ENCODE measurements at places on chromosomes 13 and 19. TPM values are rescaled to one million over a fixed set of nuclear protein-coding genes. Genes with fewer than 3 reads are reported as not detected.

- DNase-seq = no peak
Observed at GRCh38 chr13:38647312-38647711, 39.6 kb upstream of the FREM2 start.

DNA sequence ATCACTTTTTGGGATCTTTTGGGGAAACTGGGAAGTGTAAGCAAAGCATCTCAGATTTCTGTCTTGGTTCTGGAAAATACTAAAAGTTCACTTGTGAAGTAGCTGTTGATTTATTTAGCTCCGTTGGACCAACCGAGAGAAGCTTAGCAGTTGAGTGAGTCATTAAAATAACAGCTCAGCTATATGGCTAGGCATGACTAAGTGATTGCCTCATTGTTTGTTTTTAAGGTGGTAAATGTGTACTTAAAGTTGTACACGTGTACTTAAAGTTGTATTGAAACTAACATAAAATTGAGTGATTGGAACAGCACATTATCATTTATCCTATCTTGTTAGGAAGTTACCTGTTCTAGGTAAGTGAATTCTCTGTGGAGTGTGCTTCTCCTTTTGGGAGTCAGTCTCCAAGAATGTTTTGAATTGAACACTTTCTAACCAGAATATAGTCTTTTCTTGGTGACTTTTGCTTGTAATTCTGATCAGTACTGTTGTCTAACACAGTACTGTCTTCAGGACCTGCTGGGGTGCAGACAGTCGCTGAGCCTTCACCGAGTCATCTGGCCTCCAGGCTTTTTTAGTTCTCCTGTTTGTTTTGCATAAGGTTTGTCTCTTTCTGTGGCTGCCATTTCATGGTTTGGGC lies 2.9 kb upstream of the DCUN1D2 start:
- DNase-seq = peak; percentile 67

NACC1 gene
- 25.4 TPM for total RNA-seq

ZIC2 gene
- not detected for total RNA-seq

GRCh38 chr19:17610384-17610783 lies 54.9 kb downstream of the COLGALT1 start:
- DNase-seq = no peak

DNA sequence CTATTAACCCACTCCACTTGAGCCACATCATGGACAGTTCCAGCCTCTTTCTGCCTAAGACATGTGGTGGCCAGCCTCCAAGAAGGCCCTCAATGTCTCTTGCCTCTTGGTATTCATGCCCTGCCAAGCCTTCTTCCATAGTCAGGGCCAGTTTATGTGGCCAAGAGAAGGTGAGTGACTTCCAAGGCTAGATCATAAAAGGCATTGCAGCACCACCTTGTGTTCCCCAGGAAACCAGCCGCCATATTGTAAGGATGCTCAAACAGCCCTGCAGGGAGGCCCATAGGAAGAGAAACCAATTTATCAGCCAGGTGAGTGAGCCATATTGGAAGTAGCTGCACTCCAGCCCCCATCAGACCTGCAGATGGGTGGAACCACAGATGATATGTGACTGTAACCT lies 12.3 kb upstream of the DNMT1 start:
- DNase-seq = no peak

FBN3 gene
- 0.07 TPM for total RNA-seq

GRCh38 chr13:73025217-73026012 lies 33.4 kb upstream of the KLF5 start:
- DNase-seq = peak; percentile 38

PRDX2 gene
- total RNA-seq = 74.0 TPM
